Stomach (tissue), 19 donors: ENCODE measurements at places on chromosomes 5 and 9. TPM values are rescaled to one million over a fixed set of nuclear protein-coding genes. Genes with fewer than 3 reads are reported as not detected.

- no peak overlapping the region for H3K4me3 ChIP-seq
- peaks cover 84% of the 10 kb centered on the region for H3K4me1 ChIP-seq
- no peaks in the 10 kb centered on the region for H3K36me3 ChIP-seq
- H3K27me3 ChIP-seq = no peaks in the 10 kb centered on the region
These were observed 29.2 kb downstream of the RUSC2 start for GRCh38 chr9:35518981-35519679.

DNA sequence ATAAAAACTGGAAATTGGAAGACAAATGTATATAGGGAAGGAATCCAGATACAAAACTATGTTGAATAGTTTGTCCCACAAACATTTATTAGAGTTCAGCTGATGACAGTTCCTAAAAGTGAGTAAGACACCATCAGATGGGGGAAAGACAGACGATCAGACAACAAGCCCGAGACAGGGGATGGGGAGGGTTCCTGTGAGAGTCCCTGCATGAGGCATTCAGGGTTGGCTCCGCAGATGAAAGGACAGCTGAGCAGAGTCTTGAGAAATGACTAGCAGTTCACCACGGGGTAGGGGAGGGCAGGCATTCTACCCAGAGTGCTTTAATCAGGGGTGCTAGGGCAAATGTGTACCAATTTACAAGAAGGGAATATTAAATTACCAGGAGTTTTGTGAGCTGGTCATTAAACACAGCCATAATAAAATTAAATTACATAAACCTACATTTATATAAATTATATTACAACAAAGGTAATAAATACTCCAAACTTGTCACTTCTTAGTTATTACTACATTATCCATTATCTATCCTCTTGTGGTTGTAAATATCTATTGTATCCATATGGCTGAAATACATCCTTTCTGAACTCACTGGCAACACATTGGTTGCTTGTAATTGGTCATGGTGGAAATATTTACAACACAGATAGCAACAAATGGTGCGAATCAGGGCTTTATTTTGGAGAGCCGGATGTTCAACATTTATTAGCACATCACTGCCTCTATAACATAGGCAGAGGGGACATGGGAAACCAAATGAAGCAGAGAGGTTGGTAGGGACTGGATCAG lies 27.8 kb downstream of the TNFSF15 start:
- no peak overlapping the region for H3K27ac ChIP-seq
- no peaks in the 10 kb centered on the region for H3K27me3 ChIP-seq
- DNase-seq = no peak

DNA sequence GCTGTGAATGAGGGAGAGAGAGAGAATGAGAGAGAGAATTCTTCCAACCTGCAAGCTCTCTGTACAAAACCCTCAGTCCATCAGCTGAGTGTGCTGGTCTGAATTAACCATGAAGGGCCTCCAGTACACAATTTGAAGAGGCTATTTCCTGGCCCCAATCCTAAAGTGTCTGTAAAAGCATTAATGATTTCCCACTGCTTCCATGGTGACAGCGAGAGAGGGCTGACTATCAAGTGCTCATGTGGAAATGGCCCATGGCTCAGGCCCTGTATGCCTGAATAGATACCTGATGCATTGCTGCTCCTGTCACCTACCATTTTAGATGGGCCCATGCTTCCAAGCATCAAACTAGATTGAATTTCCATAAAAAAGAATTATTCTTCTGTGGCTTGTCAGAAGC lies 592.4 kb downstream of the KIF4B start:
- H3K4me1 ChIP-seq = no peaks in the 10 kb centered on the region
- no peak overlapping the region for H3K4me3 ChIP-seq
- H3K27ac ChIP-seq = no peak overlapping the region
- DNase-seq = no peak
- no peaks in the 10 kb centered on the region for H3K27me3 ChIP-seq
- H3K36me3 ChIP-seq = no peaks in the 10 kb centered on the region

DNA sequence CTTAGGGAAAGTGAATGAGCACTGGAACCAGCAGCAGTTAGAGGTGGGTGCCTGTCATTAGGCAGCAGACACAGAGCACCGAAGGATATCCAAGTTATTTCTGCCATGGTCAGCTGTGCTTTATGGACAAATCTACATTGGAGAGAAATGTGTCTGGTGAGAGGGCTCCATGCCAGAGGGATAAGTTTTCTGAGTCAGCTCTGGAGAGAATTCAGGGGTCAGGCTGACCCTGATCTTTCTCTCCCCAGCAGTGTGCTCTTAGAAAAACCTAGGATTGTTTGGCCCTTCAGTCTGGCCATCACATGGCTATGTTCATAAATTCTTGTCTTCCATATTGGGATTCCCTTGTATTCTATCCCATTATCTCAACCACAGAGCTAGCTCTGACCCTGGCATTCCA lies 8.9 kb upstream of the IL17B start:
- H3K27ac ChIP-seq = peak overlapping the region; percentile 81
- H3K4me1 ChIP-seq = peaks cover 25% of the 10 kb centered on the region
- no peak overlapping the region for H3K4me3 ChIP-seq
- no peaks in the 10 kb centered on the region for H3K36me3 ChIP-seq
- DNase-seq = no peak

DNA sequence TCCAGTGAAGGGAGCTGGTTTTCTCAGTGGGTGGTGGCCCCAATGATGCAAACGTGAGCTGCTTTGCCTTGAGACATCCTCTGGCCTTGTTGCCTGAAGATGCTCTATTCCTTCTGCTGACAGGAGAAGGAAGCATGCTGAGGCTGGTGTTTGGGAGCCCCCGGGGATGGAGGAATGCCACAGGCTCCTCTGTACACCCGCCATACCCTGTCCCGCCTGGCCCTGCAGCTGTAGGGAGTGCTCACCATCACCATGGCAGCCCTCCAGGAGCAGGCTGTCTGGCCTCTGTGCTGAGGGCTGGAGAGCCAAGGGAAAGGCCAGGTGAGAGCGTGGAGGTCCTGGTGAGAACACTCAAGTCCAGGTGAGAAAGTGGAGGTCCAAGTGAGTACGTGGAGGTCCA lies 134.4 kb downstream of the MRPL36 start:
- H3K27me3 ChIP-seq = peaks cover 95% of the 10 kb centered on the region
- no peaks in the 10 kb centered on the region for H3K36me3 ChIP-seq
- no peak overlapping the region for H3K4me3 ChIP-seq

Gene SPINK4
- total RNA-seq = not detected

Gene KCTD16
- under 0.01 TPM for total RNA-seq

Gene NR5A1
- total RNA-seq = not detected
